ENCODE measurements at places on chromosomes 4 and X. TPM values are rescaled to one million over a fixed set of nuclear protein-coding genes. Genes with fewer than 3 reads are reported as not detected.

GRCh38 chrX:20477836-20478524 is 211.3 kb upstream of the RPS6KA3 start:
- no peak overlapping the region for H3K27ac ChIP-seq
- no peak for DNase-seq
- no peak overlapping the region for H3K4me3 ChIP-seq
- H3K27me3 ChIP-seq = no peaks in the 10 kb centered on the region
- H3K36me3 ChIP-seq = no peaks in the 10 kb centered on the region
- no peaks in the 10 kb centered on the region for H3K4me1 ChIP-seq

DNA sequence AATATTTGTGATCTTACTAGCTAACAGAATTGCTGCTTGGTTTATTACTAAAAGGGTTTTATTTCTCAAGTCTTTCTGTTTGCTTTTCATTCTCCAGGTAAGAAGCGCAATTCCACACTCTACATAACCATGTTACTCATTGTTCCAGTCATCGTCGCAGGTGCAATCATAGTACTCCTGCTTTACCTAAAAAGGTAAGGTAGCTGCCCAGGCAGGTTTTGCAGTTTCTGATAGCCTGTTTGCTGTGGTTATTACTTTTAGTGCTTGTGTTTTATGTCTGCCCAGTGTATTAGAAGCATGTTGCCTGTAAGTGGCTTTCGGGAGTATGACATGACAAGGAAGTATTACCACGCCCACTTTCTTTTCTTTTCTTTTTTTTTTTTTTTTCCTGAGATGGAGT is 46.4 kb downstream of the IL13RA1 start:
- H3K27me3 ChIP-seq = no peaks in the 10 kb centered on the region
- H3K4me1 ChIP-seq = no peaks in the 10 kb centered on the region
- peak overlapping the region; percentile 61 for H3K27ac ChIP-seq
- H3K36me3 ChIP-seq = peaks cover 20% of the 10 kb centered on the region
- no peak overlapping the region for H3K4me3 ChIP-seq

Gene TMEM255A
- polyA plus RNA-seq = 0.58 TPM

DNA sequence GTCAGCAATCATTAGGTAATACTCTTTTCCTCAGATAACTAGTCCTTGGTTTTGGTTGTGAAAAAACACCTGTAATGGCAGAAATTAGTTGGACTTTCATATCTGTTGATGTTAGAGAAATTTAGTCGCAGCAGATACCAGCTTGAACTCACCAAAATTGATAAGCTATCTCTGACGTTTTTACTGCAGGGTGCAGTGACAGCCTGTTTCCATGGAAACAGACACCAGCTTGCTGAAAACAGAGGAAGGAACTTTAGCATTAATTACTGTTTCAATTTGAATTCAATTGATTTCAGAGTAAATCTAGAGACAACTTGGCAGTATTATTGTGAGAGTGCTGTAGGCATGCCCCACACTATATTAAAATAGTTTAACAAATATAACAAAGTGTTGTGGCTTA is 246.5 kb downstream of the PPP1R2C start:
- no peaks in the 10 kb centered on the region for H3K27me3 ChIP-seq
- H3K4me3 ChIP-seq = no peak overlapping the region
- H3K4me1 ChIP-seq = no peaks in the 10 kb centered on the region
- no peak for DNase-seq
- no peaks in the 10 kb centered on the region for H3K36me3 ChIP-seq
- H3K27ac ChIP-seq = no peak overlapping the region

Gene DMP1
- polyA plus RNA-seq = 0.09 TPM

Gene ATP5ME
- 162 TPM for polyA plus RNA-seq

Gene HS6ST2
- 12.7 TPM for polyA plus RNA-seq

DNA sequence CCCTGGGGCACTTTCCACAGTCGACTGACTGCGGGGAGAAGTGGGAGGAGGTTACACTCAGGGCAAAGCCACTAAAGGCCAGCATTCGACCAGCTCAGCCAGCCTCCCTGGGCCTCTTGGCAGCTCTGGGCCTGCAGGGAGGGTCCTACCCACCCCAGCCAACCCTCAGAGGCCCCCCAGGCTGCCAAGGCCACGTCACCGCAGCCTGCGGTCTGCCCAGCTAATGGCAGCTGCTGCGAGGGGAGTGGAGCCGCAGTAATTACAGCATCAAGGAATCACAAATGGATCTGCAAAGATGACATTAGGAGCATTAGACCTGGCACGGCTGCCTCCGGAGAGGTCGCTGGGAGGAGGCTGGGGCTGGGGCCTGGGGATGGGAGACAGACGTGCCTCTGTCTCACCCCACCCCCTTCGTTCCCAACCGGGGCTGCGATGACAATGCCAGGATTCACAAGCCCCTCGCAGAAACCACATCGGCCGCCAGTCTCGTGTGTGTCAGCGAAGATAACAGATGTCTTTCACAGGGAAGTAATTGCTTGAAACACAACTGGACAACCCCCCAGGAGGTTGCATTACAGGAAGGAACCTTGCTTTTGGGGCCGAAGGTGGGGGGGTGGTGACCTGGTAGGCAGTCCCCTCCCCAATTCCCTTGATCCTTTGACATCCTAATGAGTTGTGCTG is 367.6 kb downstream of the BCOR start:
- no peaks in the 10 kb centered on the region for H3K27me3 ChIP-seq
- H3K4me1 ChIP-seq = peaks cover 4% of the 10 kb centered on the region
- H3K27ac ChIP-seq = no peak overlapping the region
- DNase-seq = no peak
- H3K36me3 ChIP-seq = no peaks in the 10 kb centered on the region
- no peak overlapping the region for H3K4me3 ChIP-seq

Gene PAGE1
- not detected for polyA plus RNA-seq

GRCh38 chr4:3674479-3674851 is 91.7 kb upstream of the ADRA2C start:
- no peak overlapping the region for H3K27ac ChIP-seq
- H3K36me3 ChIP-seq = no peaks in the 10 kb centered on the region
- no peaks in the 10 kb centered on the region for H3K4me1 ChIP-seq
- no peak overlapping the region for H3K4me3 ChIP-seq

Gene CENPI
- polyA plus RNA-seq = 12.6 TPM

- no peak overlapping the region for H3K4me3 ChIP-seq
- no peaks in the 10 kb centered on the region for H3K27me3 ChIP-seq
- DNase-seq = no peak
- H3K4me1 ChIP-seq = no peaks in the 10 kb centered on the region
- H3K27ac ChIP-seq = no peak overlapping the region
Observed at GRCh38 chrX:78653118-78653822, 5.9 kb downstream of the RTL3 start.

Gene SPANXA1
- polyA plus RNA-seq = not detected

Gene DGKK
- 0.07 TPM for polyA plus RNA-seq

GRCh38 chr4:79248610-79249009 is 77.3 kb downstream of the NAA11 start:
- no peaks in the 10 kb centered on the region for H3K27me3 ChIP-seq
- H3K4me3 ChIP-seq = no peak overlapping the region

Gene GNL3L
- 23.5 TPM for polyA plus RNA-seq

DNA sequence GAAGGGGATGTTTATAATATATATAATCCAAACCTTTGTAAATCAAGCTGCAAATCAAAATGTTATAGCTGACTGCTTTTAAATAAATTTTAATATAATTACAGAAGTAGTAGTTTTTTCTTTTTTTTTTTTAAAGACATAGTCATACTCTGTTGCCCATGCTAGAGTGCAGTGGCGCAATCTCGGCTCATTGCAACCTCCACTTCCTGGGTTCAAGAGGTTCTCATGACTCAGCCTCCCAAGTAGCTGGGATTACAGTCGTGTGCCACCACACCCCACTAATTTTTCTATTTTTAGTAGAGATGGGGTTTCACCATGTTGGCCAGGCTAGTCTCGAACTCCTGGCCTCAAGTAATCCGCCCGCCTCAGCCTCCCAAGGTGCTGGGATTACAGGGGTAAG is 178.7 kb downstream of the FBXW7 start:
- H3K4me1 ChIP-seq = no peaks in the 10 kb centered on the region
- DNase-seq = peak; percentile 80
- no peaks in the 10 kb centered on the region for H3K27me3 ChIP-seq
- no peak overlapping the region for H3K27ac ChIP-seq

Gene HS3ST1
- 4.3 TPM for polyA plus RNA-seq

DNA sequence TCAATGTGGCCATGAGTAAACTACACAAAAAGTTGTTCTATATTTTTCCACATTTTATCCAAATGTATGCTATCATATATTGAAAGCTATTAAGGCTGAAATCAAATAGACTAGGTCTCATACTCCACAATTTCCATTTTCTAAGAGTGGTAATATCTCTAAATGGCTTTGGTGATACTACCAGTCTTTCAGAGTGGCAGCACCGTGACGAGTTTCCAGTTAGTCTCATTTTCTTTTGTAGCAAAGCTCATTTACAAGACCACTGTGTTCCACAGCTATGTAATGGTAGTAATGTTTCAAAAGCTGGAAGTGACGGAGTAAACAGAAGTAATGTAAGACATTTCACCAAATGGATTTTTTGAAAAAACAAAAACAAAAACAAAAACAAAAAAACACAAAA is 228.2 kb downstream of the PPP3CA start:
- H3K27ac ChIP-seq = no peak overlapping the region
- H3K27me3 ChIP-seq = no peaks in the 10 kb centered on the region
- H3K4me1 ChIP-seq = peaks cover 4% of the 10 kb centered on the region
- H3K36me3 ChIP-seq = no peaks in the 10 kb centered on the region

GRCh38 chr4:26020881-26021280 is 106.9 kb downstream of the SMIM20 start:
- peak overlapping the region; percentile 5 for H3K4me3 ChIP-seq
- no peaks in the 10 kb centered on the region for H3K36me3 ChIP-seq
- no peaks in the 10 kb centered on the region for H3K27me3 ChIP-seq
- H3K4me1 ChIP-seq = peaks cover 19% of the 10 kb centered on the region
- H3K27ac ChIP-seq = peak overlapping the region; percentile 77

Gene CEP135
- polyA plus RNA-seq = 21.0 TPM

- H3K4me3 ChIP-seq = no peak overlapping the region
- H3K4me1 ChIP-seq = no peaks in the 10 kb centered on the region
- no peaks in the 10 kb centered on the region for H3K36me3 ChIP-seq
- DNase-seq = no peak
- H3K27me3 ChIP-seq = no peaks in the 10 kb centered on the region
Observed at GRCh38 chr4:65918872-65919271, 248.6 kb upstream of the EPHA5 start.
